Activated naive CD4-positive, alpha-beta T cell treated with anti-CD3 and anti-CD28 coated beads for 36 hours (primary cell): ENCODE measurements at places on chromosomes 11 and 22. TPM values are rescaled to one million over a fixed set of nuclear protein-coding genes. Genes with fewer than 3 reads are reported as not detected.

Gene PHF21B
- total RNA-seq: not detected

Gene GGT1
- total RNA-seq: 16.1 TPM

Gene SCGB1A1
- total RNA-seq: not detected

Gene RTL10
- 10.9 TPM for total RNA-seq

Gene OR52E8
- not detected for total RNA-seq

Gene OR6X1
- not detected for total RNA-seq

Gene GLYATL1
- not detected for total RNA-seq

Gene CCDC116
- 0.30 TPM for total RNA-seq

Gene ZDHHC8
- 31.3 TPM for total RNA-seq
